ENCODE measurements at places on chromosomes 7 and 10. TPM values are rescaled to one million over a fixed set of nuclear protein-coding genes. Genes with fewer than 3 reads are reported as not detected.

The ANKMY2 gene
- 26.2 TPM for total RNA-seq

The PSMG3 gene
- total RNA-seq, result 28.7 TPM

The MARVELD1 gene
- 79.8 TPM for total RNA-seq

The SMO gene
- total RNA-seq, result 0.18 TPM

The CACNA2D1 gene
- total RNA-seq, result 31.7 TPM

The TSPAN13 gene
- total RNA-seq, result 57.3 TPM

The TRIL gene
- 0.08 TPM for total RNA-seq

The FLNC gene
- 492 TPM for total RNA-seq

The SPDYE9 gene
- total RNA-seq, result not detected

The UPK3B gene
- 0.41 TPM for total RNA-seq

The AQP1 gene
- total RNA-seq, result 0.51 TPM

The ABCB4 gene
- 0.06 TPM for total RNA-seq

The HSPB1 gene
- total RNA-seq, result 1,107 TPM

The CRHR2 gene
- total RNA-seq, result not detected

The HPSE2 gene
- not detected for total RNA-seq

The CYP3A5 gene
- total RNA-seq, result 0.48 TPM

The OGDH gene
- total RNA-seq, result 78.9 TPM

The LIPM gene
- not detected for total RNA-seq

The AOC1 gene
- not detected for total RNA-seq

Measured in HFFc6 (cell line).